Caki2 (cell line): ENCODE measurements at places on chromosomes 4 and X.
A peak's percentile ranks its signal among the peaks of the same experiment; 100 is the strongest.

DNA sequence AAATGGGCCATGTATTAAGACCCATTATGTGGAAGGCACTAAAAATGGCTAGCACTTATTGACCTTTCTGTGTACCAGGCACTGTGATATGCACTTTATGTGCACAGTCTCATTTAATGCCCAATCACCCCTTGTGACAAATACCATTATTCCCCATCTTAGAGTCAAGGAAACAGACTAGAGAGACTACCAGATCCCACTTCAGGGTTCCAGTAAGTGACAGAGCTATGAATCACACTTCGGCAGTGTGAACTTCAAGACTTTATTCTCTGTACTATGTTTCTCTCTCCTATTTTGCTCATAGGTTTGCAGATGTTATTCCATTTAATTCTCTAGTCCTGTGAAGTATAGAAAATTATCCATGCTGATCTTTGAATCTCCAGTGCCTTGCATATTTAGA, 107.0 kb downstream of the NFKB1 start:
- DNase-seq, result no peak

DNA sequence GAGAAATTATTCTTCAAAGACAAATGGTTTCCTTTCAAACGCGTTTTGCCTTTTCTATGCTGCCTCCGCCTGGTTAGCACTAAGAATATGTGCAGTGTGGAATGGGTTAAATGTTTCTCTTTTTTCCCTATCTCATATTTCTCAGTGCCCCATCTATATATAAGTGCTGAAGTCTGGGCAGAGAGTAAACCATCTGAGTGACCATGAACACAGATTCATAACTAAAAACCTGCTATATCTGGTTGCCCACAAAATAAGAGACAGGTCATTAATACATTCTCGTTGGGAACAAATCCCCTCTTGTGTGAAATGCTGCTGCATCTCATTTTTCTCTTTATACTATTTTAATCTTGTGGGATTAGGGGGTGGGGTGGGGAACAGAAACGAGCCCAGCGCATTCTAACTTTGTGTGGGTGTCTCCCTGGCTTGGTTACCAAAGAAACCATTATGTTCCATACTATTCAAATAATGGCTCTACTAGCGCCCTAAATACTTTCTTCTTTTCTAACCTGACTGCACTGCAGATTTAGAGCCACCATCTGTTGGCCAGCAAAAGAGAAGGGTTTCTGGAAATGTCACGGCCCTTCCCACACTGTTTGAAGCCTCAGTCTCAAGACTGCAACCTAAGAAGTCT, 42.2 kb upstream of the PTCHD1 start:
- no peak for DNase-seq

DNA sequence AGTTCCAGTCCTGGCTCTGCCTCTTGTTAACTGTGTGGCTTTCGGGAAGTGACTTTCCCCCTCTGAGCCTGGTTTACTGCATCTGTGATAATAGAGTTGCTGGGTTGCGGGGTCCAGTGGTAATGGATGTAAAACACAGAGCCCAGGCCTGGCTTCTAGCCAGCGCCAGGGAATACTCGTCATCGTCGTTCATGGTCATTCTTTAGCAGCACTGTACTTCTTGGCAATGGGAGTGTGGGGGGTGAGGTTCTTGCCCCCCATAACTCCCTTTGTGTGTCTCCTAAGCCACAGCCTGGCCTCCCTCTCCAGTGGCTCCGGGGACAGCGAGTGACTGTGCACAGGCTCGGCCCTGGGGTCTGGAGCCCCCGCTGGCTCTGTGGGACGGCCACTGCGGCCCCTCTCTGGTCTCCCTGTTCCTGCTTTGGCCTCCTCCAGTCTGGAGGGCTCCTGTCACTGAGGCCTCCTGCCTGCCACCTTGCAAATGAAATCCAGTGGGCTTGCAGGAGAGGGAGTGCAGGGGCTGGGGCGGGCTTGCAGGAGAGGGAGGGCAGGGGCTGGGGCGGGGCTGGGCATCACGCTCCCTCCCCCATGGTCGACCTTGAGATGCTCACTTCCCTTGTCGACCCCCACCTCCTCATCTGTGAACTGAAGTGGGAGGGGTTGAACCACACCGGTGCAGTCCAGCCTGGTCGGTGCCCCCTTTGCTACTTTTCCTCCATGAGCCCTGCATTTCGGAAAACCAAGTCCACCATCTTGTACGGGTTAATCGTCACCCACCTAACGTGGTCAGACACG, 13.2 kb downstream of the PSAPL1 start:
- no peak for DNase-seq

GRCh38 chrX:40056420-40056819, 41.3 kb downstream of the BCOR start:
- DNase-seq, result no peak

GRCh38 chr4:173121076-173121561, 47.5 kb upstream of the GALNT7 start:
- DNase-seq, result no peak

GRCh38 chr4:24024605-24025004, 134.8 kb upstream of the PPARGC1A start:
- DNase-seq, result no peak

GRCh38 chr4:1112174-1112820, 1.1 kb downstream of the RNF212 start:
- no peak for DNase-seq

- no peak for DNase-seq
Observed at GRCh38 chr4:132958457-132959263, 190.4 kb upstream of the PCDH10 start.

DNA sequence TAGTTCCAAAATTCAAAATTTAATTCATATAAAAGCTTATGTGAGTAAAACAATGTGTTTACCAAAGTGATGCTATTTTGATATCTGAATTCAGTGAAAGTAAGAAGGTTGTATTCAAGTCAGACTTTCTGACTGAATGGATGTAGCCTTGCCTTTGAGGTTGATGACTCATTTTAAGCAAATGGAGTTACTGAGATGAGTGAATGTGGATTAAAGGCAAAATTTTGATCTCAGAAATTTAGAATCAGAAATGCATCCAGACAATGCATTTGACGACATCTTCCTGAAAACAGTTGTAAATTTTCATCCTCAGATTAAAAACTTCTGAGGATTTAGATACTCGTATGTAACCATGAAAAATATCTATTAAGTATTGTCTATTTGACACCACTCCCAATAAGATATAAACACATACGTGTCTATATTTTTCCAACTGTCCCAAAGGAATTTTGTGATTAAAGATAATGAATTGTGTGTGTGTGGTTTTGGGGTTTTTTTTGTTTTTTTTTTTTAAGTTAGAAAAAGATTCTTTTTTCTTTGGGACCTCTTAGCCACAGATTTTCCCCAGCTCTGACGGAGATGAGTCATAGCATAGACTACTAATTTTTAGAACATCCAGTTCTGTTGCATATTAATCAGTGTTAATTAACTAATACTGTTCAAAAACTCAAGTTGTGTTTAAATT, 34.4 kb downstream of the NFKB1 start:
- no peak for DNase-seq

DNA sequence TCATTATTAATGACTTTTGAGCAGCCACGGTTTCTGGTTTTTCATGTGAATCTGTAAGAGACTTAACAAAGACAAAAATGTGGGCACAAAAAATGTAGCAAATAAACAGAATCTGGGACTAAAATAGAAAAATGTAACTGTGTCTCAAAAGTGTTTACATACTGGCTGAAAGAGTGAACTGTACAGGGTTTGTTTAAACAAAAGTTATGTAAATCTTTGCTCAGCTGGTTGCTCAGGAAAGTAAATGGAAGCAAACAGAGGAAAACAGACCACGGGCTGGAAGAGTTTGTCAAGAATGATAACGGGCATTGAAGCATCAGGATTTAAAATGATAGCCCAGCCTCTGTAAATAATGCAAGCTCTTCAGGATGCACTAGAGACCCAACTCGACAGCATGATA, 921.8 kb upstream of the FTHL17 start:
- no peak for DNase-seq

- no peak for DNase-seq
Observed at GRCh38 chr4:167903291-167903721, 189.0 kb upstream of the ANXA10 start.

- DNase-seq, result no peak
Observed at GRCh38 chrX:107619885-107620322, 8.4 kb upstream of the PRPS1 start.

DNA sequence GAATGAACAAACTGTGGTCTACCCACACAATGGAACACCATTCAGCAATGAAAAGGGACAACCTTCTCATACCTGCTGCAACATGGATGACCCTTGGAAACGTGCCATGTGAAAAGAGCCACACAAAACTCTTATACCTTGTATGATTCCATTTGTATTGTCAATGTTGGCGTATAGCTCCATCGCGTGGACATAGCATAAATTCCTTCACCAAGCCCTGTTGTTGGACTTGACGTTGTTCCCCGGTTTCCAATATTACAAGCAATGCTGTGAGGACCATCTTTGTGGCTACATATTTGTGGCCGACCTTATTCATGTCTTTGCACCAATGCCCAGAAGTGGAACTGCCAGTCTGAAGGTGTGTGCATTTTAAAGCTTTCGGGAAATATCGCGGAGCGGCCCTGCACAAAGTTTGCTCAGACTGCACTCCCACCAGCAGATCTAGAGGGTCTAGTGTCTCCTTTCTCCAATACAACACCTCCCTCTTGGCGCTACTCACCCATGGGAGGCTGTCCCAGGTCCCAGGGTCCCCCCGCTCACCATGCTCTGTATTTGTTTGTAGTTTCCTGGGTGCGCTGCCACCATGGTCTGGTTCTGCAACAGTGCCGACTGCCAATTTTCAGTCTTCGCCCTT, at the start of gene CLDN34:
TSS of gene CLDN34 (plus strand) at position 584 of the 634 bp plus-strand sequence. CDS start at position 584, 0 bp downstream.
- no peak for DNase-seq

- no peak for DNase-seq
Observed at GRCh38 chr4:114690571-114690970, 92.0 kb downstream of the UGT8 start.

GRCh38 chrX:13377550-13377934, 57.7 kb upstream of the ATXN3L start:
- DNase-seq, result no peak

GRCh38 chr4:53490965-53491622, 100.2 kb downstream of the LNX1 start:
- DNase-seq, result peak; percentile 56

GRCh38 chr4:5463361-5463760, 245.0 kb downstream of the EVC2 start:
- DNase-seq, result no peak

- DNase-seq, result peak; percentile 0
Observed at GRCh38 chrX:28549838-28550237, 37.4 kb upstream of the IL1RAPL1 start.

DNA sequence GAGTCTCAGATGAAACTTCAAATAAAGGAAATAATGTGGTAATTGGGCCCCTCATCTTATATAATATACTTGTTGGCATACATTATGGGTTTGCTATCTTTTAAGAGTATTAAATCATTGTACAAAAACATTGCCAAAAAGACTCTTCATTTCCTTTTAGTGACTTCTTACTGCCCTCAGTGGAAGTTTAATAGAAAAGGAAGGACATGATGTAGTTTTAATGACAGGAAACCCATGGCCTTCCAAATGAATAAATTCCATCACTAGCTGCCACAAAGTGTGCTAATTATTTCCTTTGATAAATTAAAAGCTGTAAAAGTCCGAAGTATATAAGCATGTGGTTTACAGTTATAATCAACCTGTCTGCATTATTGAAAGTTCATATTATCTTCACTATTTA, 350.9 kb upstream of the HAND2 start:
- no peak for DNase-seq

- peak; percentile 18 for DNase-seq
Observed at GRCh38 chr4:89438102-89438831, 130.7 kb upstream of the GPRIN3 start.

DNA sequence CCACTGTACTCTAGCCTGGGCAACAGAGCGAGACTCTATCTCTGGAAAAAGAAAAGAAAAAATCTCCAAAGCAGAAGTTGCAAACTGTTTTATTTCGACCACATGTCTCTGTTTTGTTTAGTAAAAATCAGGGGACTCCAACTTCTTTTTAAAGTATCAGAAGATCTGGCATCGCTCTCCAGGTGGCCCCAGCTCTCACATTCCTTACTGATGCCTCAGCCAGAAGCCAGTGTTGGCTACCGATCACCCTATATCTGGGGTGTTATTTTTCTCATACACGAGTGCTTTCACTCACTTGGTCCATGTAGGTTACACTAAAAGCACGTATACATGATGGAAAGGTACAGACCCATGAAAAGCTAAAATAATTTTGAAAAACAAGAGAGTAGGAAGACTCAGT, 8.3 kb downstream of the MPP1 start:
- DNase-seq, result peak; percentile 45

DNA sequence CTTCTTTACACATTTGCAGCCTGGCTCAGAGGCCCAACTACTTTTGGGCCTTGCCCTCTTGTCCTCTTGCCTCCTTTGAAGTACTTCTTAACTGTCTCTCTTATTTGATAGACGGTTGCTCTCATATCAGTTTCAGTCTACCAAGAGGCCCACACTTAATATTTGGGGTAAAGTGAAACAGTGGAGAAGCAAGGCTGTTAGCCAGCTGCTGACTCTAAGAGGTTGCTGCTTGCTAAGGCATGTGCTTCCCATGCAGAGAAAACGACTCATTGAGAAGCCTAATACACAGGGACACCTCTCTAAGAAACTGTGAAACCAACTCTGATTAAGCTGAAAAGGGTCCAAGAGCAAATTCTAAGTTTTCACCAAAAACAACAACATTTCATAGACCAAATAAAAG, 94.6 kb downstream of the PPP3CA start:
- DNase-seq, result no peak

GRCh38 chr4:37953620-37954293, 6.4 kb upstream of the PTTG2 start:
- DNase-seq, result peak; percentile 68

DNA sequence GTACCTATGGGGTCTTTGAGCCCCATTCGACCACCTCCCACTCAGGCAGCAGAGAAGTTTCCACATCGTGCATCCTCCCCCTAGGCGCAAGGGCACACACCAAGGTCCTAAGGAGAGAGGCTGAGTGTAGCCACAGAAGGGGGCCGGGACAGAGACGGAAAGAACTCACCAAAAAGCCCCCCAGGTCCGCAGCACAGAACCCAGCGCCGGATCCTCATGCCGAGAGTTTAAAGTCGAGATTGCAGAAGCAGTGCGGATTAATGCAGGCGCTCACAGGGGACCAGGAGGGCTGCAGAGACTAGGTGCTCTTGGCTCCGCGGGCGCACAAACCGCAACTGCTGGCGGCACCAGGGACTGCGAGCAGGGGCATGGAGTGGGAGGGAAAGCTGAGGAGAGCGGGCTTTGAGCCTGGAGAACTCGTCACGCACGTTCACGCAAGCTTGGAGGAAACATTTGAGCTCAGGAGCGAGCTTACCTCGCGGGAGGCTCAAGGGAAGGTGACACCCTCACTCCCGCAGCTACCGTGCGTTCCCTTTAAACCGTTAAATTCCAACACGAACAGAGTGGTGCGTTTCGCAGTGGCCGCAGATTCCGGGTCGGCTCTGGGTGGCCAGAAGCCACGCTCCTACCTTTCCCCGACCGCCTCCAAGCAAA, 8.5 kb downstream of the NKX3-2 start:
- DNase-seq, result no peak
